ENCODE measurements at places on chromosomes 12 and 14. TPM values are rescaled to one million over a fixed set of nuclear protein-coding genes. Genes with fewer than 3 reads are reported as not detected.

The CLEC6A gene
- not detected for total RNA-seq

The TMED10 gene
- total RNA-seq = 313 TPM

The NRXN3 gene
- total RNA-seq = under 0.01 TPM

- no peak for DNase-seq
Measured at GRCh38 chr12:58502841-58503240, 417.5 kb downstream of the LRIG3 start.

The ARF3 gene
- 61.5 TPM for total RNA-seq

DNA sequence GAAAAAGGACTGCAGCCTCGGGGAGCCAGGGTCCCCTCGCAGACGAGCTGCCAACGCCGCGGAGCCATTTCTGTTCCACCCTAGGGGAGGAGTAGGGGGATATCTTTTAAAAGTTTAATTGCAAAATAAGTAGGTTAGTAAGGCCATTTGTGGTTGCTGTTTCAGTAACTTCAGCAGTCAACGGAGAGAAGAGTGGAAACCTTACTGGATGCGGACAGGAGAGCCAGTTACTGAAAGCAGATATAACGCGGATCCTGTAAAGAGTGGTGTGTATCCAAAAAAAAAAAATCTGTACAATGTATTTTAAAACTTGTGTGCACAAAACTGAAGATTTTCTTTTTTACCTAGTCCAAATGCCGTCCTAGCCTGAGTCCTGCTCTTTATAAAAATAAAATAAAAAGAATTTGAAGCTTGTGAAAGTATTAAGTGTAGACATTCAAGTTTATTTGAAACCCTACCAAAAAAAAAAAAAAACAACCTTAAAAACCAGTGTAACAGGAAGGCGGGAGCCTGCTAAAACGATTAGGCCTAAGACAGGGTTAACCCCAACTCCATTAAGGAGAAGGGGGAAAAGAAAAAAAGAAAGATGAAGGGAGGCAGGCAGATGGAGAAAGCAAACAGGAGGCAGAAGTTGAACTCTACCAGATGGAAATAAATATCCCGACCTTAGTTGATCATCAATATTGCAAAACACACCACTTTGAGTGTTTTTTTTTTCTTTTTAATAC lies 1.0 kb upstream of the BTG1 start:
- no peak for DNase-seq

DNA sequence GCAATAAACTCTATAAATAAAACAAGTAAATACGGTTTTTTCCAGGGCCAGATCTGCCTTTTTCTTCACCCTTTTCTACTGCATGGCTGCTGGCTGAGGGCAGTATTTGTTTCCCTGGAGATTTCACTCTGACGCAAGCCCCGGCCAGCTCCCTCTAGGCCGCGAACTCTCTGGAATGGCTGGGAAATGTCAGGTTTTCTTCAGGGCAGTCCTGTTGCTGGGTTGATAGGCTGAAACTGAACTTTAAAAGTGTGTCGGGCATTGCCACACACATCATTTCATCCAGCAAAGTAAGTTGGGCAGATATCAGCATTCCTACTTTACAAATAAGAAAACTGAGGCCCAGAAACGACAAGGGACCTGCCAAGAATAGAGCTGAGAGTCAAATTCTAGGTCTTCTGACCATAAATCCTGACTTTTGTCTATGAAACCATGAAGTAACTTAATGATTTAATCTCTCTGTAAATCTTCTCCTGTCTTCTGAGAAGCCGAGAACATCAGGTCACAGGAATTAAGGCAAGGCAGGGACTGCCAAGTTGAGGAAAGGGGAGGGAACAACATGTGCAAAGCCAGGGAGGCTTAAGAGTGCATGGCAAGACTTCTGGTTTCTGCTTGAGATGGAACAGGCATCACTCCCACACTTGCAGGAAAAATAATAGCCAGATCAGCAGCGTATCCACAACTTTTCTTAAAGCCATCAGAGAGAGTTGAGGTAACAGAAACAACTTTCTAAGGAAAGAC lies 205.0 kb upstream of the CCDC196 start:
- no peak for DNase-seq

DNA sequence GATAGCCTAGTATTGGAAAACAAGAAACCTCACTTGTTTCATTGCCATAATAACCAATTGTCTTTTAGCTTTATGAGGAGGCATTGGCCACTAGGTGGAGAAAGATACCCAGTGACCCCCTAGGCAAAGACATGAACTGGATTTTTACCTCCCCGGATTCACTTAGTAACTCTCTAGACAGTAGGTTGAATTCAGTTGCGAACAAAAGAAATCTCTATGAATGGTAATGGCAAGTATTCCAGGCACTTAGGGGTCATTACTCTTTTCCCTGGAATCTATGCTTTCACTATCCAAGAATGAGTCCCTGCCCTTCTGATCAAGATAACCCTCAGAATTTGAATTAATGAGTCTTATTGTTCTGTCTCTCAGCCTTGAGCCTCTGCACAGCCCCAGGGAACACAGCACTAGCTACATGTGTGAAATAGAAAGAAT lies 29.5 kb upstream of the RHOJ start:
- DNase-seq = peak; percentile 91

DNA sequence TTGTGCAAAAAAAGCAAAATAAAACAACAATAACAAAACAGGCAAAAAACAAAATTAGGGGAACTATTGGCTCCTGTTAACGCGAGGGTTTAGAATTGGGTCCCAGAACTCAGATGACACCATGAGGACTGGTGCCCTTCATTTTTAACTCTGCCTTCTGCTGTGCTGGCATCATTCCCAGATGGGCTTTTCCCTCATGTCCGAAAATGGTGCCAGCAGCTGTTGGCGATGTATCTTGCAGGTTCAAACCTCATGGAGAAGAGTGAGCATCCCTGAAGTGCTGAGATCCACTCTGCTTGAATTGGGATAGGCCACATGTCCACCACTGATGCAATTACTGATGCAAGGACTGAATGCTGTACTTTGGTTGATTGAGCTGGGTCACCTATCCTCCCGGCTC lies 61.1 kb downstream of the MYRFL start:
- no peak for DNase-seq

DNA sequence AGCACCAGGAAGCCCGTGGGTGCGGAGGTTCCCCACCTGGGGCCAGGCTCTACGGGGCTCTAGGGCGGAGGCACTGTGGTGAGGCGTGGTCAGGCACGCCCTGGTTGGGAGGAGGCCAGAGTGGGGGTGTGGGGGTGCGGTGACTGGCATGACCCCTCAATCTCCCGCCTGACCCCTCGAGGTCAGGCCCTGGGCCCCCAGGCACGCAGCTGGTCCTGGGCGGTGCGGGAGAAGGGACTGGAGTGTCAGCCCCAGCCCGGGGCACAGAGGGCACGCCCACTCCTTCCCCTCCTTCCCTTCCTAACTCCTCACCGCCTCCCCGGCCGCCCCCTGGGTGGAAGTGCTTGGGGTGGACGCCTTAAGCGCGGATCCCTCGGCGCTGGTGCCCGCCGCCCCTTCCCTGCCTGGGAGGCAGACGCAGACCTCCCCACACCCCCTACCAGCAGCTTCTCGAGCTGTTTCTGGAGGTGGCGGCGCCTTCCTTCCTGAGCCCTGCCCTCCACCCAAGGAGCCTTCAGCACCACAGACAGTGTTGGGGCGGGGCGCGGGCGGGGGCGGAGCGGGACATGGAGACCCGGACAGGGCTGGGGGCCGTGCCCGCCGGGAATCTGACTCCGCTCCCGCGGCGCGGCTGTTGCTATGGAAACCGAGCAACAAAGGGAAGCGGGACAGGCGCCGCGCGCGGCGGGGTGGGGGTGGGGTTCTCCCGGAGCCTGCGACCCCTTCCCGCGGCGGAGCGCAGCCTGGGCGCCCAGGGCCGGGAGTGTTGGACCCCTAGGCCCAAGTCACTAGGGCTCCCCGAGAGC lies 741 bp upstream of the CRIP2 start:
- peak; percentile 93 for DNase-seq

- DNase-seq = no peak
Measured at GRCh38 chr12:111585690-111586089, 13.4 kb downstream of the ATXN2 start.

The KLHL33 gene
- 0.17 TPM for total RNA-seq

GRCh38 chr14:64826845-64827244 lies 52.9 kb downstream of the SPTB start:
- DNase-seq = no peak

DNA sequence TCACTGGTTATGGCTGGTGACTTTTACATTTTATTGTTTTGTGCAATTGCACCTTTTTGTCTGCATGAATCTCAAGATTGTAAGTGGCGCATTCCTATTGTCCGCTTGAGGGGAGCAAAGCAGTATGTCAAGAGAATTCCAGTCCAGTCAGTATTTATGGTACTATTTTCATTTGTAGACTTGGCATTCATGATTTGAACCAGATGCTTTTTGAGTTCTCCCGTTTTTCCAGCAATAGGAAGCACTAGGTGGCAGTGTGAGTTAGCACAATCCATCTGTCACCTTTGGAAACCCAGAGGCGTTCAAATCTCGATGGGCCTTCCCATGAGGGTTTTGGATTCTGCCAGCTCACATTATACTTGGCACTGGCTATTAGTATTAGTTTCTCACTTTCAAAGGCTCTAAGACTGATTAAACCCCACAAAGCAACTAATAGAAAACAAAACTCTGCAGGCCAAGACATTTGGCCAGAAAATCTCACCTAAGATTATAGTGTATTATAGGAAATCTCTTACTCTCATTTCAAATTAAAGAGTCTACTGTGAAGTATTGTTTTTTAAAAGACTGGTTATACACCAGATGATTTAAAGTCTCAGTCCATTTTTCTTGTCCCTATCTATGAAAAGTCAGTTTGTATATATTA lies 2.2 kb downstream of the DACT1 start:
- peak; percentile 63 for DNase-seq

DNA sequence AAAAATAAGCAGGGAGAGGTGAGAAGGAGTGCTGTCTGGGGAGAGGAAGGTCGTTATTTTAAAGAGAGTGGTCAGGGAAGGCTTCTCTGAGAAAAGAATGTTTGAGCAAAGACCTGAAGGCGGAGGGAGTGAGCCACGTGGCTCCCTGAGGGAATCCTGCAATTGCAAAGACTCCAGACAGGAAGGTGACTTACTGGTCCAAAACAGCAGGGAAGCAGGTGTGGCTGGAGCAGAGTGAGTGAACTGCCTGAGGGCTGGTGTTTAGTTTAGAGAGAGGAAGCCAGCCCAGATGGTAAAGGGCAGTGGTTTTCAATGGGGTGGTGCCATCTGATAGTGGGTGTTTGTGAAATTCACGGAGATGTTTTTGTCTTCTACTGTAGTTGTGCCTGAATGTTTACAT lies 58.8 kb upstream of the LTA4H start:
- peak; percentile 92 for DNase-seq

The ART4 gene
- 53.1 TPM for total RNA-seq

The CPSF2 gene
- total RNA-seq = 93.6 TPM

GRCh38 chr12:65853489-65854157 lies 29.3 kb downstream of the HMGA2 start:
- DNase-seq = peak; percentile 74

GRCh38 chr12:116455540-116456329 lies 103.4 kb upstream of the MAP1LC3B2 start:
- peak; percentile 99 for DNase-seq

DNA sequence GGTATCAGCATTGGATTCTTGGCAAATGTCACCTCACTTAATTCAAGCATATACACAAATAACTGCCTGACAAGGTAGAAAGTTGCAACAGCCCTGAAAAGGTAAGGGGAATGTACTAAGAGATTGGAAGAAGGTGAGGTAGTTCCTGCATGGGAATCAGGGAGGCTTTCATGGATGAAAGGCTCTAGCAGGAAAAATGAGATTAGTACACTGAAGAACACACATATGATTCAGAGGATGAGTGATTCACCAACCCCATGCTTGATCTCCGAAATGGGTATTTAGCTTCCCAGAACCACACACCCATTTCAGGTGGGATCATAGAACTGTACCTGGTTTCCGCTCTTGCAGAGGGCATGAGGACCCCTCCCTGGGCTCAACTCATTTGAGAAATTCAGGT lies 65.8 kb downstream of the PAH start:
- DNase-seq = no peak

DNA sequence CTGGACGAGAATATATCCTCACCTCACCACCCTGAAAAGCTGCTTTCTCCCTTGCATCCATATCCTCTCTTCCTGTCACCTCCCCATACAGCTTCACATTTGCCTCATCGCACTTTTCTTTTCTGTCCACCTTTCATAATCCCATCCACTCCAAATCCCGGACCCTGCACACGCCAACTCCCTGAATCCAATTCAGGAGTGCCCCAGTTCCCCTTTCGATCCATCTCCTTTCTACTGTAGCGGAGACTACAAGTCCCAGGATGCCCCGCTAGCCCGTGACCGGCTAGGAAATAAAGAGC lies 2.5 kb downstream of the TMEM253 start:
- DNase-seq = no peak

DNA sequence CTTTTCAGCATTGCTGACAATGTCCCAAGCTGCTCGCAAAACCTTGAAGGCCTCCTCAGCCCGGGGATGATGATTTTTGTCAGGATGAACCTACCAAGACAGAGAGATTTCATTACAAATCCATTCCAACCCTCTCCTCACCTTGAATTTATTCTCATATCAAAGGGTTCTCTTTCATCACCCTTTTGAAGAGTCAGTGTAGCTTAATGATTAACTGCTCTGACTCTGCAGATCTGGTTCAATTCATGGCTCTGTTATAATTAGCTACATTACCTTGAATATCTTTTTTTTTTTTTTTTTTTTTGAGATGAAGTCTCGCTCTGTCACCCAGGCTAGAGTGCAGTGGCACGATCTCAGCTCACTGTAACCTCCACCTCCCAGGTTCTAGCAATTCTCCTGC lies 5.6 kb downstream of the ORMDL2 start:
- no peak for DNase-seq

The HOXC5 gene
- not detected for total RNA-seq

- no peak for DNase-seq
Measured at GRCh38 chr12:89874146-89874545, 165.5 kb upstream of the ATP2B1 start.
